ENCODE measurements at places on chromosomes 2 and 18.

DNA sequence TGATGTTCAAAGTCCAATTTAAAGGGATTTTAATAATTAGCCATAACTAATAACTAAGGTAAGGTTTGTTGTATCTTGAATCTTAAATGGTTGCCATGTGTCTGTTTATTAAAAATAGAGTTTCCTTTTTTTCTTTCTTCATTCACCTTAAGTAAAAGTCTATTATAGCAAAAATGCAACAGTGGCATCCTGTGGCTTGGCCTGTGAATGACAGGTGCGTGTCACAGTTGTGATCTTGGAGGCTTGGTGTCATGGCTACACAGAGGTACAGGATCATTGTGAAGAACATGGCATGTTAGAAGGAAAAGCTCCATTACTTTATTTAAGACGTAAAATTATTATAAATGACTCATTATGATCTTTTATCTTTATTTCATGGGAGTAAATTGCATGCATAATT, 246.1 kb downstream of the BCL2 start:
- DNase-seq = no peak

DNA sequence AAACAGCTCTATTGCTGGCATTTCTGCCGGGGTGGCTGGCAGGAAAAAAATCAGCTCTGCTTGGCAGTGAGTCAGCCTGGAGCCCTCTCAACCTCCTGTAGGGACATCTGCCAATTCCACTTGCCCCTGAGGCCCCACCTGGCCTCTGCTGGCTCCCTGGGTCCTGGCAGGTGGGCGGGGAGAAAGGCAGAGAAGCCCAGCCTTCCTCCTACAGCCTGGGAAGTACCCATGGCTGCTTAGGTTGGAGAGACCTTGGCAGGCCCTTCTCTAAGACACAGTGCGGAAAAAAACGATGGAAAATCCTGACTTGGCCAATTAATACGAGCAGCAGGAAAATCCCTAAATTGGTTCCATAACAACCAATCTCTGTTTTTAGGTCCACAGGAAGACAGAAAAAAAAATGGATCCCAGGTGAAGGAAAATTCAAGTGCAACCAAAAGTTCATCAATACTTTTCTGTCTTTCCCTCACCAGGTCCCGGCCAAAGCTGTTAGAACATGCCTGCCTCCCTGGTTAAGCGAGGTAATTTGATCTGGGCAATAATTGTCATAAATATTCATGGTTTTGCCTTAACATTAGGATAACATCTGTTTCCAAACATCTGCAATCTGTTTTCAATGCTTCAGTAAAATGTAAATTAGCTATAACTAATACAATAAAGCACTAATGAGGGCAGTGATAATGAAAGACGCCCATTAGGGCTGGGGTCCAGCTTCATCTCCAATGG, 245.9 kb downstream of the TFCP2L1 start:
- no peak for DNase-seq

DNA sequence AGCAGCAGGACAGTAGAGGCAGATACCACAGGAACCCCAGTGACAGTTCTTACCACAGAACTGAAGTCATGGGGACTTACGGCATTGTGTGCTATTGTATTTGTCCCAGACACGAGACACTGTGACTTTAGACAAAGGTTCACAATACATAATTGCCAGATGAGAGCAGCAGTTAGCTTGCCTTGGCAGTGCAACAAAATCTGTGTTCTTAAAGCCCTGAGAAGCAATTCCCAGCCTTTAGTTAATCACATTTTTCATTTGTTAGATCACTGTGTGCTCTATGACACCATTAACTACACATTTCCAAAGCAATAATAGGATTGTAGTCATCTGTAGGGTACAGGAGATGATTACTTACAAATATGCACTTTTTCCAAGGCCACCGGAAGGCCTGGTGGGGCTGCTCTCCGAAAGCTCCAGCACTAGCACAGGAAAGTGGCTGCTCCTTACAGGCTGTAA, 97.5 kb upstream of the LDLRAD4 start:
- DNase-seq = peak; percentile 18

GRCh38 chr18:47795434-47795814, 135.0 kb downstream of the SMAD2 start:
- no peak for DNase-seq

DNA sequence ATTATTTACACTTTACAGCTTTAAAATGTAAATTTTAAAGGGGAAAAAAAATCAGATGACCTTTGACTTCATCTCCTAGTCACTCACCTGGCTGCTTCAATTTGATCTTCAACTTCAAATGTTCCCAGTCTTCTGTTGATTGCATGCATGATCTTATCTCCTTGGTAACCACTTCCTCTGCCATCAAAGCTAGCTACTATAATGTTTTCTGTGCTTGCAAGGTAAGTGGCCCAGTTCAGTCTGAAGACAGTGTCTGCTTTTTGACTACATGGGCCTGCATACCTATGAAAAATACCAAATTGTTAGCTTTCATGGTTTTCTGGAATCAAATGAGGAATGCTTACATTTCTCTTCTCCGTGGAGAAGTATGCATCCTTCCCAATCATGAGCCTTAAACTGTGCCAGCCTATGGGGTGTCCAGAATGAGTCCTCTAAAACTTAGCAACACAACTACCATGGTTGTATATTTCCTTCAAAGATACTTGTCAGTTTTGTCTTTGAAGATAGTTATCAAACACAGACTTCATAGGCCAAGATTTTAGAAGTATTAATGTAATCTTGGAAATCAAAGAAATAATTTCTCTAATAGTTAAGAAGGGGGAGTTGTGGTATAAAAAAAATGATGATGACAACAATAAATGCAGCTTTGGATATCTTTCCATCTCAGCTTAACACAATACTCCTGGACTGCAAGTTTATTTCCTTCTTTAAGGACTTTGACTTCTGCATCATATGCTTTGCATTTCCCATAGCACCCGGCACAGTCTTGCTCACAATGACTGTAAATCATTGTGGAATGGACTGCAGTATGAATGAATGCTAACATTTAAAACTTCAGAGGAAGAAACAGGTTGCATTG, 62.1 kb downstream of the DPP4 start:
- no peak for DNase-seq
